ENCODE measurements at places on chromosomes 2 and 18.

- DNase-seq, result no peak
Measured at GRCh38 chr2:126972279-126972626, 73.6 kb downstream of the TEX51 start.

- DNase-seq, result no peak
Measured at GRCh38 chr2:58562276-58562675, 321.2 kb upstream of the FANCL start.

DNA sequence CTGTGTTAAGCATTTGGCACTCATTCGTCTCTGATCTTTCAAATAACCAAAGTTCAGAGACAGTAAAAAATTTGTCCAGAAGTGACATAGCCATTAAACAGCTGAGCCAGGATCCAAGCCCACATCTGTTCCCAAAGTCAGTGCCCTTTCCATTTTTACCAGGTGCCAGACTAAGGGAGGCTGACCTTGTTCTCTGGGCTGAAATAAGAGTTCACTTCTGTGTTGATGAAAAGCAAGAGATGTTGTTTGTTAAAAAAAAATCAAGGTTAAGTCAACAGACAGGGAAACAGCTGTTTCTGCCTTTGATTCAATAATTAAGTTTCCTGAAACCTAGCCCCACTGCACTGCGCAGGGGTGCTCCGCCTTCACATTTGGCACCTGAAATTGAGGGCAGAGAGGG lies 117.1 kb downstream of the PRKRA start:
- no peak for DNase-seq

DNA sequence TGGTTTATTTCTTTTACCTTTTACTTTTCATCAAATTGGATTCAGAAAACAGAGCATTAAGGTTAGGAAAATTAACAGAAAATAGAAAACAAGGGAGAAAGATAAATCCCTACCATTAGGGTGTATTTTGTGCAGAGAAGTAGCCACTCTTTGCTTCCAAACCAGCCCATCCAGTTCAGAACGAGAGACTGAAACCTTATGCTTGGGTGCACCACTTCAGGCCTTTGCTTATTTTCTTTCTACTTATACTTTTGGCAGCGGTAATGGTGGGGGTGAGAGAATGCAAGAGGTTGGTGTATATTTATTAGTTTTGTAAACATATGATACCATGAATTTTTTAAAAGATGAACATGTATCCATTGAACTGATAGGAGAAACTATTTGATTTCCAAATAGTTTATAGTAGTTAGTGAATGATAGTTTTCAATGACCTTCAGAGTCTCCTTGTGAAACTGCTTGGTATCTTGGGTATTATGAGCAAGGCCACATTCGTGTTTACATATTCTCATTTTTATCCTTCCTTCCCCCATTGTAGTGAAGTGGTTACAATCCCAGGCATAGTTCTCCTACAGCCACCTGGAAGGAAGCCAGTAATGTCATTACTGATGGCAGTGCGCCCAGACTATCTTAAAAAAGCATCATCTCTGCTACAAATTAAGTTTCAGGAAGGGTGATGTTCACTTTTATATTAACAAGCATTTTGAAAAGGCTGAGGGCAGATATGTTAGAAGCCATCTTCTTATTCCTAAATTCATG lies 60.8 kb downstream of the MFSD6 start:
- DNase-seq, result peak; percentile 67
